ENCODE measurements at places on chromosomes 2 and 18.

- DNase-seq, result no peak
Measured at GRCh38 chr2:64482765-64483504, 29.0 kb downstream of the LGALSL start.

GRCh38 chr2:103594823-103595222 lies 833.0 kb downstream of the TMEM182 start:
- no peak for DNase-seq

- peak; percentile 99 for DNase-seq
Measured at GRCh38 chr2:214809751-214810564, 475 bp upstream of the BARD1 start.

- no peak for DNase-seq
Measured at GRCh38 chr2:227474410-227474809, 2.5 kb downstream of the AGFG1 start.

GRCh38 chr18:52679354-52679753 lies 339.4 kb downstream of the DCC start:
- DNase-seq, result no peak

- DNase-seq, result no peak
Measured at GRCh38 chr2:3179626-3180025, 198.0 kb downstream of the EIPR1 start.

DNA sequence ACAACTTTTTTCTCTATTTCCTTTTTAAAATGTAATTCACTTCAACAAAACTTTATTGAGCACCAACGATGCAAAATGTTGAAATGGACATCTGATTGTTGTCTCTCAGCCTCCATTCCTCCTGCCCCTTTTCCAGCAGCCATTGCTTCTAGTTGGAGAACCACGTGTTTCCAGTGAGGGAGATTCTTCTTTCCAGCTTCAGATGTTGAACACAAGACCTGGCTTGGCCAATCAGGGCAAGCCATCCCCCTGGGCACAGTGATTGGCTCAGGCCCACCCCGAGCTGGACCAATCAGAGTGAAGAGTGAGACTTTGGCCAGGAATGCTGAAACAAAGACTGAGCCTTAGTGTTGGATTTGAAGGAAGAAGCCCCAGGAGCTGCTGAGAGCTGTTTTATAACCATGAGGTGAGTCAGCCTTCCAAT lies 59.0 kb downstream of the E2F6 start:
- no peak for DNase-seq

DNA sequence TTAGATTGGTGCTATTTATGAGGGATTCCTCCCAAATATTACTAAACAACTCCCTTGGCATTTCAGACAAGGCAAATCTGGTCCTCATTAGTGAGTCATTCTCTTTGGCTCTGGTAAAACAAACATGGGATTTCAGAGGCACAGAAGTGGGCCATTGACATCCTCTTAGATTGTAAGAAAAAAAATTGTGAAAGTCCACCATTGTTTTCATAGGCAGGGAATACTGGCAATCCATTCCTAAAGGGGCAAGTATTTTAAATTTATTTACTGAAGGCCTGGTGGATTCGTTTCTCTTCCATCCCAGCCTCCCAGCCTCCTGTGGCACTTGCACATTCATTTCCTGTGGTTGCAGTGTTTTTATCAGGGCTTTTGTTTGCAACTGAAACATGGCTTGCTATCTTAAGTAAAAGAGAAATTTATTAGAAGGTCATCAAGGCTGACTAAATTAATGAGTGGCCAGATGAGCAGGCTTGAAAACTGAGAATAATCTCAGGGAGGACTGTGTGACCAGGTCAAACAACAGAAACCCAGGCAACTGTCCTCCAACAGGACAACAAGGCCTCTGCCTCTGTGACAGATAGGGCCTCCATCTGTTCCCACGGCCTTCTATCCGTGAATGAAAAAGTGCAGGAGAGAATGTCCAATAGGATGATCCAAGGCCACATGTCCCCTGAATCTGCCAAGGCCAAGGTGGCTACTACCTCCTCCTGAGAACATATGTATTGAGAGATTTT lies 23.1 kb upstream of the TNFAIP6 start:
- no peak for DNase-seq

DNA sequence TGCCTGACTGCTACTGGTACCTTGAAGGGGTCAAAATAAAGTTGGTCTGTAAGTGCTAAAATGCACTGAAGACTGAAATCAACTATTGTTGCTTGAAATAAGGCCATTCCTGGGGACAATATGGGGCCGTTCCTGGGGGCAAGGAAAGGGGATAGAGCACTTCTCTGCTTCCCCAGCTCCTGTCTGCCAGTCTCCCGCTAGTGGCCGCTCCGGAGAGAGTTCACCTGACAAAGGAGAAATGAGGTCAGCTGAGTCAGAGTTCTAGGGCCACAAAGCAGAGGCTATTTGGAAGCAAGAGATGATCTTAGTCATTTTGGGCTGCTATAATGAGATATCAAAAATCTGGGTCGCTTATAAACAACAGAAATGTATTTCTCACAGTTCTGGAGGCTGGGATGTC lies 345.9 kb downstream of the TSN start:
- DNase-seq, result no peak

- no peak for DNase-seq
Measured at GRCh38 chr18:45136381-45137086, 455.8 kb downstream of the SETBP1 start.

DNA sequence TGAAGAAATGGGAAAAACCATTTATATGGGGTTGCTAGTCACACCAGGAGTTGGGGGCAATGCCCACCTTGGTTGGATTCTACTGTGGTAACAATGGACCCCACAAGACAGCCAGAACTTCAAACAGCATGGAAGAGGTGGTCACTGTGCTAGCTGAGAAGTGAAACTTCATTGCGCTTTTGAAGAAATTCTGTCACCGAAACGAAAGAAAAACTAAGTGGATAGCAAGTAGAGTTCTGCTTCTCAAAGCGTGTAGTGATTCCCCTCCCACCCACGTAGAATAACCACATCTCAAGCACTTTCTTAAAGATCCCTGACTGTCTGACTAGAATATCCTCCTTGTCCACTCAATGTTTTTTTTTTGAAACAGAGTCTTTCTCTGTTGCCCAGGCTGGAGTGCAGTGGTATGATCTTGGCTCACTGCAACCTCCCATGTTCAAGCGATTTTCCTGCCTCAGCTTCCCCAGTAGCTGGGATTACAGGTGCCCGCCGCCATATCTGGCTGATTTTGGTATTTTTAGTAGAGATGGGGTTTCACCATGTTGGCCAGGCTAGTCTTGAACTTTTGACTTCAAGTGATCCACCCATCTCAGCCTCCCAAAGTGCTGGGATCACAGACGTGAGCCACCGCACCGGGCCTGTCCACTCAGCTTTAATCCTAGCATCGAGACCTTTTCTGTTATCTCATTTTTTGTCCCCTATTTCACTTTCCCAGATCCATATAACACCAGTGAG lies 30.1 kb upstream of the CCL20 start:
- DNase-seq, result no peak

DNA sequence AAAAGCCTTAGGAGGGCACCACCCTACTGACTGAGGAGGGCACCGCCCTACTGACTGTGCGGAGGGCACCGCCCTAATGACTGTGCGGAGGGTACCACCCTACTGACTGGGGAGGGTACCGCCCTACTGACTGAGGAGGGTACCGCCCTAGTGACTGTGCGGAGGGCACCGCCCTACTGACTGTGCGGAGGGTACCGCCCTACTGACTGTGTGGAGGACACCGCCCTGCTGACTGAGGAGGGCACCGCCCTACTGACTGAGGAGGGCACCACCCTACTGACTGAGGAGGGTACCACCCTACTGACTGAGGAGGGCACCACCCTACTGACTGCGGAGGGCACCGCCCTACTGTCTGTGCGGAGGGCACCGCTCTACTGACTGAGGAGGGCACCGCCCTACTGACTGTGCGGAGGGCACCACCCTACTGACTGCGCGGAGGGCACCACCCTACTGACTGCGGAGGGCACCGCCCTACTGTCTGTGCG lies 150.2 kb upstream of the NFATC1 start:
- no peak for DNase-seq

DNA sequence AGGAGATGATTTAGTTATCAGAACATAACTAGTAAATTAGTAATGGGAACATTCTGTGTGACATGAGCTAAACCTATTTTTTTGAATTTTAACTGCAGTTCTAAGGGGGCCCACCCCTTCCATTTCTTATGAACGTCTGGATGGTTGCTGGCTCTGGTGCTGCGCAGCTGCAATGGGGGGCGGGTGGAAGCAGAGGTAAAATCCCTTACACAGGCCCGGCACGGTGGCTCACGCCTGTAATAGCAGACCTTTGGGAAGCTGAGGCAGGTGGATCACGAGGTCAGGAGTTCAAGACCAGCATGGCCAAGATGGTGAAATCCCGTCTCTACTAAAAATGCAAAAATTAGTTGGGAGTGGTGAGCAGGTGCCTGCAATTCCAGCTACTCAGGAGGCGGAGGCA lies 151.5 kb downstream of the GALR1 start:
- DNase-seq, result no peak

- no peak for DNase-seq
Measured at GRCh38 chr18:34352385-34353163, 127.9 kb upstream of the NOL4 start.

DNA sequence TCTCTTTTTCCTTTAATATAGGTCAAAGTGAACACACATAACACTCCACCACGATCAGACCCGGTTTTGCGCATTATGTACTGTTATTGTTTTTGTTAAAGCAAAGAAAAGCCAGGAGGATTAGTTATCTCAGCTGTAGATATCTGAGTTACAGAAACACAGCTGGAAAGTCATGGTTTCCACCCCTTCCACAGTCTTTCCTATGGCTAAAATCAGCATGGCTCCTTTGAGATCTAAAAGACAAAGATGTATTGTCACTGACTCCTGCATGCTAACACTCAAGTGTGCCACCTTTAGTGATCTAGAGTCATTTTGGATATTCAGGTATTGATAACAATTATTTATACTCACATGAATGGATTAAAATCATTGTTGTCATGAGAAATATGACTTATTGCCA lies 260.0 kb downstream of the FIGN start:
- no peak for DNase-seq

DNA sequence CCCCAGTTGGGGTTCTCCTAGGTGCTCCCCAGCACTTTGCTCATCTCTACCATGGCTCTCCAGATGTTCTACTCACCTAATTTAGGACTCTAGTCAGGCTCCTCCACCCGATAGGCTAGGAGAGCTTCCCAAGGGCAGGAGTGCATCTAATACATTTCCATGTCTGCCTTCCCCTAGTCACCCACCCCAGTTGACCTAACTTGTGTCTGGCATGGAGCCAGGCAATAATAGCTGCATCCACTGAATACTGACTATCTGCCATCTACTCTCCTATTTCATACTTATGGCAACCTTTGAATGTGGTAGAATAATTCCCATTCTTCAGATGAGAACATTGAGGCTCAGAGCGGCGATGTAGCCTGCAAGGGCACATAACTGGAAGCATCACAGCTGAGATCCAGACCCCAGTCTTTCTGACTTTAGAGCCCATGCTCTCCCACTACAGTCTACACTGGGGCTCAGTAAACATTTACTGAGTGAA lies 71.8 kb upstream of the YWHAQ start:
- DNase-seq, result no peak

- DNase-seq, result peak; percentile 12
Measured at GRCh38 chr18:11851806-11852337, 659 bp downstream of the CHMP1B start.

GRCh38 chr18:75200605-75201280 lies 8.2 kb downstream of the PTGR3 start:
- DNase-seq, result no peak

DNA sequence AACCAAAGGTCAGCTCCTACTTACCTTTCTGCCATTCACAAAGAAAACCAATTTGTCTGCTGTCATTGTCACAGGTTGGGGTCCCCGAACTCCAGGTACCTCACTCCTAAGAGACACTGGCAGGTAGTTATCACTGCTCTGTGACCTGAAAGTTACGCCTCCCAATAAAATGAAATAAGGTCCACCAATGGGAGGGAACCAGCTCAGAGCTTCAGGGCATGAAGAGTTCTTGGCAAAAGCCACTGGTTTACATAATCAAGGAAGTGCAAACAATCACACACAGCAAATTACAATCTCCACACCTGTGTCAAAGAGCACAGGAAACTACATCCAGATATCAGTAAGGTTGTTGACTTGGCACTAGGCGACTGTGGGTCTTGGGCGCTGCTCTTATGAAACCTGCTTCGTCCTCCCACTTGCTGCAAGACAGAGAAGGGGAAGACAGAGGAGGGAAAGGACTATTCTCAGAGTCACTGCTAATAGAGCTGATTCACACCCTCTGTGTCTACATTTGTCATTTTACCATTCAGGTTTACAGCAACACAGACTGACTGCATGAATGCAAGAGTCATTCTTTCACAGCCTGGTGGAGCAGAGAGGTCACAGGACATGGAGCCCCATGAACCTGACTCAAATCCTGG lies at the start of gene XDH:
XDH (minus strand) TSS at position 142 of the 641 bp plus-strand sequence; CDS start at position 66, 76 bp downstream.
- no peak for DNase-seq

DNA sequence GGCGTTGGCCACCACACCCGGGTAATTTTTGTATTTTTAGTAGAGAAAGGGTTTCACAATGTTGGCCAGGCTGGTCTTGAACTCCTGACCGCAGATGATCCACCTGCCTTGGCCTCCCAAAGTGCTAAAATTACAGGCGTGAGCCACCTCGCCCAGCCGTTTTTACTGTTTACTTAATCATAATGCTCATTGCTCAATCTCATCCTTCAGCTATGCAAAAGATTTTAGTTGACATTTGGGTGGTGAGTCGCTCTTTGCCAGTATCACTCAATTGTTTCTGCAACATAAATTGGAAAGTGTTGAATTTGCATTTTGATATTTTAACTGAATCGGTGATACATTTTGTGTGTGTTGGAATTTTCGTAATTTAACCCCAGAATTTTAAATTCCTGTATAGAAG lies 7.8 kb upstream of the ZNF532 start:
- DNase-seq, result no peak

- no peak for DNase-seq
Measured at GRCh38 chr2:120927265-120927628, 191.6 kb downstream of the GLI2 start.

DNA sequence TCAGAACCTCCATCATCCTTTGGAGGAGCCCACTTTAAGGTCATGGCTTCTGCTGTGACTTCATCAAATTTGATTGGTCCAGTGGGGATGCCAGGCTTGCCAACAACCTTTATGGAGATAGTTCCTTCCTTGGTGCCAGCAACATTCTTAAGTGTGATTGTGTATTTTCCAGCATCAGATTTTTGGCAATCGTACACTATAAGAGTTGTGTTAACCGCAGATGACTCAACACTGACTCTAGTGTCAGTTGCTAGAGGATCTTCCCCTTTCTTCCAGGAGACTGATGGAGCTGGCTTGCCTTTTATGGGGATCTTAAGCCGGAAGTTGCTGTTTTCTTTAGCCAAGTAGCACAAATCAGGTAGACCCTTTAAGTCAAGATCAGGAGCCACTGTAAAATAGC lies 98.7 kb downstream of the PLEKHA3 start:
- DNase-seq, result no peak

GRCh38 chr2:193153576-193153975 lies 958.8 kb upstream of the TMEFF2 start:
- DNase-seq, result no peak

- DNase-seq, result no peak
Measured at GRCh38 chr2:75582840-75583239, 22.1 kb upstream of the EVA1A start.
